ENCODE measurements at places on chromosomes 7 and 10. TPM values are rescaled to one million over a fixed set of nuclear protein-coding genes. Genes with fewer than 3 reads are reported as not detected.

The LBX1 gene
- not detected for total RNA-seq

DNA sequence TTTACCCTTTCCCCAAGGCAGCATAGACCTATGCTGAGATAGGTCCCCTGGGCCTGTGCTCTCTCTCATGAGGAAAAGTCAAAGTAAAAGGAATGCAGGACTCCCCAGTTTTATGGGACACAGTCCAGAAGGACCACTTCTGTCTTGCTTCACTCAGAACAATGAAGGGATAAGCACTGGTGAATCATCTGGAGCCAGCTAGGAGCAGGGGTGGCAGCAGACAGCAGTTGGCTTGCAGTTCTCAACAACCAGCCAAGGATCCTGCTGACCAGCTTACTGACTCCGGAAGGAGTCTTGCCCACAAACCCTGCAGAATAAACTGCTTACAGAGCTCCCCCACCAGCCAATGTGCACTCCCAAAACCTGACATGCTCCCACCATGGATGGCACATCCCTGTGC, 152.1 kb upstream of the GHITM start:
- DNase-seq: no peak

DNA sequence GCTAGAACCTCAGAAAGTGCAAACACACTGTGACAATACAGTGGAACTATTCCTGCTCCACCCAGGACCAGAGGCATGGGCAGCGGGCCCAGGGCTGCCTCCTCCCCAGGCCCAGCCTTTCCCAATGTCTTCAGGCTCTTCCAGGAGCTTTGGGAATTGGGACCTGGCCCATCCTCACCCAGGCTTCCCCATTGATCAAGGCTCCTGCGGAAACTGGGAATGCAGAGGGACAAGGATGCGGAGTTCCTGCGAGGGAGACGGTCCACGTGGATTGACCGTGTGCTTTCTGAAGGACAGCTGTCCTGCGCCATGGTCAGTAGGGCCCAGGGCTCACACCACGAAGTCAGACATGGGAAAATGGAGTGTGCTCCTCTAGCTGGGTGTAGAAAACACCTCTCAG, 56.6 kb downstream of the CSGALNACT2 start:
- no peak for DNase-seq

- no peak for DNase-seq
Measured at GRCh38 chr7:20083781-20084180, 133.4 kb downstream of the MACC1 start.

- peak; percentile 51 for DNase-seq
Measured at GRCh38 chr10:13536674-13537366, 8.0 kb upstream of the BEND7 start.

GRCh38 chr10:123883673-123884320, 7.8 kb downstream of the CPXM2 start:
- DNase-seq: no peak

The TBX20 gene
- total RNA-seq: 0.14 TPM

GRCh38 chr10:48302515-48303476, 3.7 kb upstream of the MAPK8 start:
- no peak for DNase-seq

DNA sequence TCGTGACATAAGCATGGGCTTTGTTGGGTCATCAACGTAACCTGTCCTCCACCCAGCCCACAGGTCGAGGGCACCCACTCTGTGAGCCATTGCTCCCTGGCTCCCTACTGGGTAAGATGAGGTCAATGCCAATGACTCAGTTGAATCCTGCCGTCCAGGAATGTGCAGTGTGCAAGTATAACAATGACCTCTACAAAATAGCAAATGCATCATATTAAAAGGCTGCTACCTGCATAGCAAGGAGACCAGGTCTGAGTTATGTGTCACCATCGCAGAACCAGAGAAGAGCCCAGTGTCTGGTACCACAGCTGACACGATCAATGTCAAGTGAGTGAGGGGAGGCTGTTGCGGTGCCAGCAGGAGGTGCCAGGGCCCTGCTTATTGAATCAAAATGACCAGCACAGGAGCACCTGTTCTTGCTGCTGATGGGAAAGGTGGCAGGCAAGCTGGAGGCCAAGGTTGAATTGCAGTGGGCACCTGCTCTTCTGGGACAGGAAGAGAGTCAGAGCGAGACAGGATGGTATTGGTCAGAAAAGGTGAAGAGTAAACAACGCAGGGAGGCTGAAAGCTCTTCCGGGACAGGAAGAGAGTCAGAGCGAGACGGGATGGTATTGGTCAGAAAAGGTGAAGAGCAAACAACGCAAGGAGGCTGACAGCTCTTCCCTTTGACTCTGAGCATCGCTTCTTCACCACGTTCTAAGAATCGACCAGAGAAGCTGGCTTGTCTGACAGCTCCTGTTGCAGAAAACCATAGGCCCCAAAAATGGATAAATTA, 108.7 kb upstream of the ADAM12 start:
- DNase-seq: no peak

The HECW1 gene
- not detected for total RNA-seq

DNA sequence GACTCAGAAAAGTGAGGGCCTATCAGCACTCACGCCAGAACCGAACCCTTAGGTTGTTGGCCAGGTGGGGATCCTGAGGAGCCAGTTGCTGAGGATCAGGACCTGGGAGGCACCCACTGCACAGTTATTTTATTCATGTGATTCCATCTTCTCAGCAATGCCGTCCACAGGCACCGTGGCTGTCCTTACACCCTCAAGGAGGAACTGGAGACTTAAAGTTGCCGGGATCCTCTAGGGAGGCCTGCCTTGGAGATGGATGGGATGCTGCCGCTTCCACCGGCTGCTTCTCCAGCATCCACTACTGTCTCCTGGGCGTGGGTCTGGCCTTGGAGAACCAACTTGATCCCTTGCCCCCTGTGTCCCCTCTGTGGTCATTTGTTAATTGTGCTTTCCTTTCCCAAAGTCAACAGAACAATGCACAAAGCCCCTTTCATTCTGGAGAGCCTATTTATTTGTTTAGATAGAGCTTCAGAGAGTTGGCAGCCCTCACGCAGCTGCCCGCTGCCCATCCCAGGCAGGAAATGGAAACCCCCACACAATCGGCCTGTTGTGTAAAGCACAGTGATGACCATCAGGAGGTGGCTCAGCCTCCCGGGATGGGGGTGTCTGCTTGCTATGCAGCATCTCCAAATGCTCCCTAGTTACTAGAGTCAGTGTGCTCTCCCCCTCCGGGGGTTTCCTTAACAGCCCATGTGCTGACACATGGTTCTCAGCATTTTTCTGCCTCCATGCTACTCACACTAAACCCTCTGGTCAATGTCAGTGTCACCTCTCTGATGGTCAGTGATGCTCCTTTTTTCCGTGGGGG, 52.9 kb upstream of the IGFBP3 start:
- DNase-seq: no peak

DNA sequence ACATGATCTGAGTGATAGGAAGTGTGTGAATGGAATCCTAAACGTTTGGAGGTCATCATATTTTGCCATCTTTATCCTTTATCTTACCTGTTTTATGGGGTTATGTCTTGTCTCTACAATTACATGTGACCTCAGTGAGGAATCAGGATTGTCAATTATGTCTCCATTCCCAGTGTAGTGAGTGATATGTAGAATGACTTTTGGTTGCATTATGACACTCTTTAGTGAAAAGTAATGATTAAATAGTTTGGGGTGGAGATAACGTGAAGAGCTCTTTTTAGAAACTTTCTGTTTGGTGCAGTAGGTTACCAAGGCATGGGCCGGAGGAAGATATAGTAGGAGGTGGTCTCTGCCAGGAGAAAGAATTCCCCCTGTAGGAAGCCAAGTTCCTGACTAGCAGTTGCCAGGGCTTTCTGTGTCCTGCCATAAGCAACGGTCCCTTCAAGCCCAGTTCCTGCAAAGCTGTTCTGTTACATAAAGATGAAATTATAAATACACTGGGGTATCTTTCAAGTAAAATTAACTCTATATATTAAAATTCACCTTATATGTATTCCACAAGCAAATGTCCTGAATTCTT, 228.2 kb downstream of the NSUN6 start:
- no peak for DNase-seq

DNA sequence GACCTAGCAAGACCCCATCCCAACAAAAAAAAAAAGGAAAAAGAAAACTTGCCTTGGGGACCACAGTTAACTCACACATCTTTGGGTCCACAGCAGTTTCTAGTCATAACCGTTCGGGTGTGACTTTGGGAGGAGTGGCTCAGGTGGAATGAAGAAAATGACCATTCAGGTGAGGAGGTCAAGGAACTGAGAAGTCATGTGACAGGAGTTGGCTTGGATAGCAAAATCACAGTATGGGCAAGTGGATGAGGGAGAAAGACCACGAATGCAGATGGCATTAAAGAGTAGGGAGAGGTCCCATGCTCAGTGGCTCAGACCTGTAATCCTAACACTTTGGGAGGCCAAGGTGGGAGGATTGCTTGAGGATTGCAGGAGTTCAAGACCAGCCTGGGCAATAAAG, 17.1 kb upstream of the CNOT4 start:
- no peak for DNase-seq

GRCh38 chr10:46555713-46556514, 544 bp downstream of the GPRIN2 start:
- peak; percentile 41 for DNase-seq

The CALHM3 gene
- not detected for total RNA-seq

GRCh38 chr7:131197920-131198615, 129.6 kb upstream of the MKLN1 start:
- DNase-seq: no peak

GRCh38 chr10:124388476-124388822, 30.3 kb downstream of the OAT start:
- DNase-seq: no peak

DNA sequence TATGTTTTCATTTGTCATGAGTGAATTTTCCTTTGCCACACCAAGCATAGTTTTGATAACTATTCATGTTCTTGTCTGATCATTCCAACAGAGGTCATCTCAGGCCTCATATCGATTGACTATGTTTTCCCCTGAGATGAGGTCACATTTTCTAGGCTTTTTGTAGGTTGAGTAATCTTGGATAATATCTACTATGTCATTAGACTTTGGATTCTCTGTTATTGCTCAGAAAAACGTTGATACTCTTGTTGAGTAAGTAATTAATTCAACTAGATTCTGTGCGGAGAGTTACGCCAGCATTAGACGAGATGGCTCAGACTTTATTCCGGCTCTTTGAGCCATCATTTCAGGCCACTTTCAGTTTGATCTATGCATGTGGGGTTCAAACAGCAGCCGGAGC, 57.7 kb downstream of the KLF6 start:
- DNase-seq: no peak

The NUPR2 gene
- not detected for total RNA-seq

DNA sequence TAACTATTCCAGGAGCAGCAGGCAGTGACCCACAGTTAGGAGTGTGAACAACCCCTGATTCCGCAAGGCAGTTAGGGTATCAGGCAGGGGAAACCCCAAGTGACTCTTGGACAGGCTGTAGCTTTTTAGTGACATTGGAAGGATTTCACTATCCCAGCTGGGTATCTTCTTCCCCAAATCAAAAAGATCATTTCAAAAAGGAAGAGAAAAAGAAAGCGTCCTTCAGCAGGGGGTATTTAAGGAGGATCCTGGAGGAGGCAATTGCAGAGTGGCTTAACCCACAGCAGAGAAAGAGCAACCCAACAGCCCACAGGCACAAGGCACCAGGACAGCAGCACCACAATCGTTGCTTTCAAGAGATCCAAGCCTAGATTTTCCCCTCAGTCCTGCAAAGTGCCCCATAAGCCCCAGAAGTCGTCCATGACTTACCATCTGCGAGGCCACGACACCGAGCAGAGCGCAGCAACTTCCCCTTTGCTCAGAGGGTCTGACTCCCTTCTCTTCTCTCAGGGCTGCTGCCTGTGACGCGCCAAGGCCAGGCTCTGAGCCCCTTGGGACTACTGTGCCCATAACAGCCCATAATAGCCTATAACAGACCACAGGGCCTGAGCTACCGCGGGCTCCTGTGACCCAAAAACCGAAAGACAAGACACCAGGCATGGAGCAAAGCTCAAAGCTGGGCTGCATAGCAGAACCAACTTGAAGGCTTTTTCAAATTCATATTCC, 19.8 kb downstream of the PIK3AP1 start:
- no peak for DNase-seq

- no peak for DNase-seq
Measured at GRCh38 chr10:15158972-15159371, 9.5 kb downstream of the NMT2 start.

DNA sequence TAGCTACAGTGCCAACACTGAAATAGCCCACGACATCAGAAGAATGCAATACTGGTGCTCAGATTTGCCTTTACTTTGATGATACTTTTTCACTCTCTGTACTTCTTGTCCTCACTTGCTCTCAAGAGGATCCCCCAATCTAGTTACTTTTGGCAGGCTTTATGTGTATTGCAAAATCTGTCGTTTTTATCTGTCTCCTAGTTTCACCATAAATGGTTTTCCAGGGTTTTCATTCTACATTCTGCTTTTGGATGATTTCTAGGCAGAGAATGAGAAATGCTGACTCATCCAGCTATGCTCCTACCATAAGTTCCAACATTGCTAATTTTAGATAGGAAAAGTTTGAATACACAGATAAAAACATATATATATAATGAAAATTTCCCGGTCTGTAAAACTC, 659.5 kb upstream of the NRG3 start:
- DNase-seq: no peak

The MICU1 gene
- total RNA-seq: 25.9 TPM

- DNase-seq: no peak
Measured at GRCh38 chr10:89637113-89637512, 7.9 kb downstream of the PANK1 start.

- DNase-seq: no peak
Measured at GRCh38 chr10:86229811-86230556, 136.6 kb downstream of the GRID1 start.

GRCh38 chr10:44803862-44804261, 107.3 kb upstream of the TMEM72 start:
- peak; percentile 1 for DNase-seq

The TMEM270 gene
- not detected for total RNA-seq

GRCh38 chr10:132269266-132270230, 38.2 kb downstream of the STK32C start:
- DNase-seq: no peak

DNA sequence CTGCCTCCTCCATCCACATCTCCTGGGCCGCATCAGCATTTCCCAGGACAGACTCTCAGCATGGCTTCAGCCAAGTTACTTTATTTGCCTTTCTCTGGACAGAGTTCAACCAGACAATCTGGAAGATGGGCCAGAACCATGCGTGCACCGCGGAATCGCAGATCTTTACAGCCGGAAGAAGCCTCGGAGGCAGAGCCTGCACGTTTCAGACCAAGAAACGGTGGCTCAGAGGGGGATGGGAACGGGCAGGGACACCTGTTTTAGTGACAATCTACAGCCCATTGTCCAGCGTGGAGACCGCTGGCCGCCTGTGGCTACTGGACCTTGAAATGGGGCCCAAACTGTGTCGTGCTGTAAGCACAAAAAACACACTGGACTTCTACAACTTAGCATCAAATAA, 3.5 kb downstream of the VIPR2 start:
- DNase-seq: peak; percentile 35

All from activated CD8-positive, alpha-beta memory T cell treated with anti-CD3 and anti-CD28 coated beads, Interleukin-2, amount 10 ng/mL, durations not matched to agents 7 days and 5 days (primary cell).